ENCODE measurements at places on chromosomes 6 and 20.

- DNase-seq, result no peak
Measured at GRCh38 chr6:90110971-90111370, 185.7 kb downstream of the BACH2 start.

GRCh38 chr20:14848806-14849205, 511.4 kb upstream of the FLRT3 start:
- DNase-seq, result no peak

DNA sequence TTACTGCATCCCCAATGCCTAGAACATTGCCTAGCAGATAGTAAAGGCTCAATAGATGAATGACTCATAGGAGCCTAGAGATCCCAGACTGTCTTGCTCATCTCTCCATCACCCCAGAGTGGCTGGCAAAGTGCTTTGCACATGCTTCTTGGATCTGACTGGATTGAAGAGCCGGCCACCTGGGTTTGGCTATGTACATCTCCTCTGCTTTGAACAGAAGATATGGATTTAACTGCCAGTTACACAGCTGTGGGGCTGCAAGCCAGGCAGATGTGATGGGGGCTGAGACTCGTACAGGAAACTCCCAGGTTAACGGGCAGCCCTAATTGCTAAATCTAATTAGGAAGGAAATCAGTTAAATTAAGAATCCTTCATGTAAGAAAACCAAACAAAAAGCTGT, 28.6 kb downstream of the MYLIP start:
- no peak for DNase-seq

GRCh38 chr6:5044866-5045265, 40.3 kb upstream of the PPP1R3G start:
- DNase-seq, result no peak

- no peak for DNase-seq
Measured at GRCh38 chr20:49699200-49699992, 14.3 kb downstream of the B4GALT5 start.

DNA sequence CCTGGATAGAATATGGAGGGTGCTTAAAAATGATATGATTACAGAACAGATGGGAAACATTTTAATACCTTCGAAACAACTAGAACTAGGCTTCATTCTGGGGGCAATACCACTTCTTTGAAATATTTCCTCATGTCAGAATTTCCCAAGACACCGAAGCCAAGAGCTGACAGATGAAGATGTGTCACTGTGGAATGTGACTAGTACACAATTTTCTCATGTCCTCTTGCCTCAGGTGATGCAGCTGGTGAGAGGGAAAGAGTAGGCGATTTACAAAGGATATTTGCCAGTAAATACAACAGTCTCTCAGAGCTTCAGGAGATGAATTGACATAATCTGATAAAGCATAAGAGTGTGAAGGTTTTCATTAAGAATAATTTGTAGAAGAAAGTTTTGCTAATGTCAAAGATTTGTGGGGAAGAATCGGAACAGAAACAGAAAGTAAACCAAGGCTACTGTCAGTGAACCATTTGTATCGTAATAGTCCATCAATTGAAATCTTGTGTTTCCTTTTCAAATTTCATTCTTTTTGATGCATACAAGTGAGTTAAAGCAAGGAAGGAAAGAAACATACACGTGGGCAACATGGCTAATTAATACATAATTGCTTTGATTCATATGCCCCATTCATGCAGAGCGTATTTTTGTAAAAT, 164.7 kb upstream of the CCN2 start:
- DNase-seq, result no peak

DNA sequence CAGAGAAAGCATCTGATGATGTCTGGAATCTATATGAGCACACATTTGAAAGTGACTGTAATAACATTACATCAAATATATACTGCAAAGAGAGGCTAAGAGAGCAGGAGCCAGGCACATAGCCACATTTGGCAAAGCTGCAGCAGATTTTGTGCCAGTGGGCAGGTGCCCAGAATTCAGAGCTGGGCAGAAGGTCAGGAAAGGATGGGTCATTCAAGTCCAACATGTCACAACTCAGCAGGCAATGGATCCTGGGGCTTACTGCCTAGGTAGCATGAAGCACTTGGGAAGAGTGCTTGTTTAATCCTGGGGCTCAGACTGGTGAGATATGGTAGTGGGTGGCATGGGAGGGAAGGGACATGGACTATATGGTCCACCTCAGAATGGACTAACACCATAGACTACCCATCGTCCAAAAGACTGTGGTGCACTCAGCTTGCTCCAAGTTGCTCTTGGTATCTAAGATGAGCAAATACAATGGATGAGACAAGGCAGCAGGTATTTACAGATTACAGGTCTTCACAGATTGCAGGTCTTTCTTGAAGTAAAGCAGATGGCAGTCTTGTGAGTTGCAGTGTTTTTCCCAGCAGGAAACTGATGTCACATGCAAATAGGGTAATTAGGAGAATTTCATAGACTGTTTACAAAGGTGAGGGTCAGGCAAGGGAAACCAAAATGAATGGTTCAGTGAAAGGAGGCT, 31.2 kb upstream of the SHLD1 start:
- DNase-seq, result no peak

GRCh38 chr6:72522735-72523141, 99.1 kb upstream of the KCNQ5 start:
- no peak for DNase-seq

Data from renal cortex interstitium (tissue), 15 donors.